H7 (cell line): ENCODE measurements at places on chromosomes 6 and 20.

GRCh38 chr20:2528671-2529271, 7.6 kb upstream of the TMC2 start:
- DNase-seq, result no peak

- DNase-seq, result no peak
These were observed 157.6 kb downstream of the ARHGAP18 start for GRCh38 chr6:129552413-129552812.

DNA sequence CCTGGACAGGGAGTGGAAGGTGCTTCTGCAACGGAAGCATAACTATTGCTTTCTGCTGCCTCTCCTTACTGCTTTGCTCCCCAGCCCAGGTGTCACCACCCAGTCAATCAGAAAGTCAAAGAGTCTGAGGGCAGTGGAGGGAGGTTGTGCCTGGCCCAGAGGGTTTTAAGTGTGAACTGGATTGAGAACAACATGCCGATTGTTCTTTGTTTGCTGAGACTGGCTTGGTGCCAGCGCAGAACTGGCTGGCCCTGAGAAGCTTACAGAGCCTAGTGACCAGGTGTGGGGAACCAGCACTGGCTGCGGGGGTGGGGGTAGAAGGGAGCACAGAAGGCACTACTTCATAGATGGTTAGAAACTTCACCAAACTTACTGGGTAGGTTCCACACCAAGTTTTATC, 31.1 kb upstream of the ENPP4 start:
- no peak for DNase-seq

DNA sequence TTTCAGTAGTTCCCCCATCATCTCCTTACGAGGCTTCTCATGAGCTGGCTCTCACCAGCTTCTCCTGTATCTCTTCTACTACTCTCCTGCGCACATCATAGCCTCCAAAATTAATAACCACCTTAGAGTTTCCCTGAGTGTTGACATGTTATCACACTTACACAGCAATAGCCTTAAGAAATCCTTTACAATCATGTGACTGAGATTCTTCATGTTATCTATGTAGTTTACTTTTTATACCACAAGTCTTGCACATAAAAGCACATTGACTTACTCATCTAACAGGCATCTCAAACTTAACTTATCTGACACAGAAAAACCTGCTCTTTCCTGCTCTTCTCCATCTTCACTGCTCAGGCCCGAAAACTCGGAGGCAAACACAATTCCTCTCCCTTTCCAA, 103.7 kb upstream of the TAB2 start:
- DNase-seq, result no peak

DNA sequence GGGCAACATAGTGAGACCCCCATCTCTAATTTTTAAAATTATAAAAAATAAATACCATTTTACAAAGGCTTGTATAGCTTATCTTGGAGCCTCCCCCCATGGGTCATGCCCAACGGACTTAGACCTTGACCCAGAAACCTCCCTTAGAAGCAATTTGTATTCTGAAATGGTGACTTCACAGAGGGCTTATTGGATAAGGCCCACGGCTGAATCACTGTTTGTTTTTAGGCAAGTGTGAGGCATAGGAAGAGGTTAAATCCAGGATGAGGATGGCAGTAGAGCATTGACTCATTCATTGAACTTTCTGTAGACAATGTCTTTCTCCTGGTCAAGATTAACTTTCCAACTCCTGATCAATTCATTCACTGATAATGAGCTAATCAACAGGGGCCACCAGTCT, 6.2 kb upstream of the SNAI1 start:
- no peak for DNase-seq

DNA sequence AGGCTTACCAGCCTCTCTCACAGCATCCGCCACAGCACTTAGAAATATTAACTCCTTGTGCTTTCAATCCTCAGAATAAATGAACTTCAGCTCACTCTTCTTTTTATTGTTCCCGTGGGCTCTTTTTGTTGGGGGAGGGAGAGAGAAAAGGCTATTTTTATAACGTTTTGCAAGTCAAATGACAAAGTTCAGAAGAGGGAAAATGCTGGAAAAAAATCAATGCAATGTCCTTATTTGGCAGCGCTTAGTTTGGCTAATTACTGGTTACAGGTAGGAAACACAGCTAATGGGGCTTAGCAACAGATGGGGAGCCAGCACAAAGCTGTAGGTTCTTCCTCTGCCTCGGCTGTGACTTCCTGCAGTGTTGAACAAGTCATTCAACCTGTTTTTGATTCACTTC, 1067.0 kb upstream of the MAP3K7 start:
- DNase-seq, result no peak

GRCh38 chr6:15962449-15962764, 166.5 kb upstream of the MYLIP start:
- no peak for DNase-seq

DNA sequence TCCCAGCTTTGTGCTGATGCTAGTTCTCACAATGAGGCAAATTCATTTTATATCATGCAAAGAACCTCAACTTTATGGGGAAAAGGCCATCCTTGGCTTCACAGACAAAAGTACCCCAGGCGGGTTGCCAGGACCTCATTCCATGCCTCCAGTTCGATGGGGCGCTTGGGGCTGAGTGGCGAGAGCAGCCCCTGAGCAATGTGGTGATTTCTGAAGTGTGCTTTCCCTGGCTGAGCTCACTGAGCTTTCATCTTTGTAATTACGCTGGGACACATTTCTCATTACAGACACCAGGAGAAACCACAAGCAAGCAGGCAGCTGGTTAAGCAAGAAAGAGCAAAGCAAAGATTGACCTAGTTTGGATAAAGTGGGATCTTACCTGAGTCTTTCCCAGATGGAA, 301.5 kb upstream of the CDH4 start:
- no peak for DNase-seq

- peak; percentile 87 for DNase-seq
These were observed at the start of gene TPBG for GRCh38 chr6:82363428-82364086. TPBG (plus strand) TSS chr6:82363817; CDS start chr6:82364962, 1,145 bp downstream.

GRCh38 chr6:79313254-79313653, 78.8 kb upstream of the HMGN3 start:
- no peak for DNase-seq

DNA sequence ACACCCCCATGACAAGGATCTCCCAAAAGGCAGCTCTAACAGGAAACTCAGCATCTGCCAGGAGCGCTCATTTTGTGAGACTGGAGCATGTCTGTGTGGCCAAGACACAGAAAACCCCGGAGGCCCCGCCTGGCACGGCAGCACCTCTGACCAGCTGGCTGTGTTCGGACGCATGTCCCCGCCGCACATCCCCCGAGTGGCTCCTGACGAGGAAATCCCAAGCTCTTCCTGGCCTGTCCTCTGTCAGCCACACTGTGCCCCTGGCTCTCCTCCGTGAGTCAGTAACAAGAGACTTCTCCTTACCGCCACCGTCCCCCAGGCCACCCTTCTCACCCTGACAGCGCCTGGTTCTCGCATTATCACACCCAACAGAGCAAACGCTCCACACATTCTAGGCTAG, 14.4 kb downstream of the SLC2A4RG start:
- peak; percentile 52 for DNase-seq

- DNase-seq, result peak; percentile 58
These were observed 10.5 kb upstream of the BHLHE23 start for GRCh38 chr20:63017076-63017825.
